Umbilical cord (tissue), 2 donors: ENCODE measurements at places on chromosomes 12 and 14.

- peak; percentile 44 for DNase-seq
Measured at GRCh38 chr14:33848706-33849454, 102.0 kb downstream of the EGLN3 start.

DNA sequence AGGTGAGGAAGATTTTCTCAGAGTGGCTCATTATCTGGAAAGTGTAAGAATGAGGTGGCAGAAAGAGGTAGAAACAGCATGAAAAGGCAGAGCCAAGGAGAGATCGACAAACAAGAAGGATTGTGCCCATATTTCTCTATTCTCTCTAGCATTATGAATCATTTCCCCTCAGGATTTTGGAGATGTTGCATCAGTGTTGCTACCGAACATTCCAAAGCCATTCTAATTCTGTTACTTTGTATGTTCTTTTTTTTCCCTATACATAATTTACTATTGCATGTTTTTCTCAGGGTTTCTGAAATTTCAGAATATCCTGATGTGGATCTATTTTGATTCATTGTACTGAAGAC lies 61.4 kb downstream of the KICS2 start:
- no peak for DNase-seq

DNA sequence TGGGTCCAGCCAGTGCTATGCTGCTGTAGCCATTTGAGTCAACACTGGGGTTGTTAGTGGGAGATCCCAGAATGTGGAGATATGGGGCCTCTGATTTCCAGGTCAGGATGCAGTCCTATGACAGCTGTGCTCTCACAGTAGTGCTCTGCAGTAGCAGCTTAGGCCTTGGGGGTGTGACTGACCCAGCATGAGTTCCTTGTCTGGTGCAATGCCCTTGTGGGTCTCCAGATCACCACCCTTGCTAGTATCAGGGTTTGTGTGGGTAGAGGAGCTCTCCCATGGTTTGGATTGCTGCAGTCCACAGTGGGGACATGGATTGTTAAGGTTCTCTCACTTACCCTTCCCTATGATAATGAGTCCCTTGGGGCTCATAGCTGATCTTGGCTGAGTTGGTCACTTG lies 113.7 kb downstream of the RAD51B start:
- no peak for DNase-seq

DNA sequence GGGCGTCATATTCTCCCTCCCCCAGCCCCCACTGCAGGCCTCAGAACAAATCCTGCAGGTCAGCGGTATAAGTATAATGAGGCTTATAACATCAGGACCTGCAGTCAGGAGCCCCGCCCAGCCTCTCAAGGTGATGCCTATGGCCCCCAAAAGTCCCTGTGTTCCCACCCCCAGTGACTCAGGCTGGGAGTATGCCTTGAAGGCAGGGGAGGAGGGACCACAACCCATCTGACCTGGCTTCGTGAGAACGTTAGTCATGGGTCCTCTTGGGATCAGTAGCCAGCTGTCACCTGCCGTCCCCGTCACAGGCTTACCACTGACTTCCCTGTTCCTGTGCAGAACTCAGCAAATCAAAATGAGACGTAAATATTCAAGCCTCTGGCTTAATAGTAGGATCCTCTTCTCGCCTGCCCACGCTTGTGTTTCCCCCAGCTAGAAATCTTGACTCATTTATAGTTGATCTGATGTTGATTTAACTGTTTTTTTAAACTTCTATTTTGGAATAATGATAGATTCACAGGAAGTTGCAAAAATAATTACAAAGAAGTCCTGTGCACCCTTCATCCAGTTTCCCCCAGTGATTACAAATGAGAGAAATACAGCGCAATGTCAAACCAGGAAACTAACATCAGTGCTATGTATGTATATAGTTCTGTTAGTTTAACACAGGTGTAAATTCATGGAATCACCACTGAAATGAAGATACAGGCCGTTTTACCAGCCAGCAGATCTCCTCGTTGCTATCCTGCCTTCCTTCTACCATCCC lies 107.5 kb downstream of the ADGRD1 start:
- no peak for DNase-seq

- DNase-seq: no peak
Measured at GRCh38 chr12:117867348-117867747, 101.4 kb downstream of the KSR2 start.
